NCI-H1436 treated with DMSO at 0.1 percent for 48 hours (cell line): ENCODE measurements at places on chromosomes 13 and 19.

- DNase-seq = no peak
These were observed 702 bp downstream of the PTH2 start for GRCh38 chr19:49422407-49423070.

DNA sequence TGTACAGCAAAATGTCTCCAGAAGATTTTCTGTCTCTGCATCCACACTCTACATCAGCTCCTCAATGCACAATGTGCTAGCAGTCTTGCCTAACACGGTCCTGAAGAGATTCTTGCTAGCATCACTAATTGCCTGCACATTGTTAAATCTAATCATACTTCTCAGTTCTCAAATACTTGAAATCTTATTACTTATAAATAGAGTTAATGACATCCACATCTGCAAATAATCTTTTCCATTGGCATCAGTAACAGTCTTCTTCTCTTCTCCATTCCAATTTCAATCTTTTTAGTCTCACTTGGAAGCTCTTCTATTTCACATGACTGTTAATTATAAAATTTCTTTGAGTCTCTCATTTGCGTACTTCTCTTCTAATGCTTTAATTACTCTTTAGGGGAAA, 630.5 kb upstream of the SLITRK6 start:
- no peak for DNase-seq

- DNase-seq = no peak
These were observed 370.2 kb downstream of the KCTD12 start for GRCh38 chr13:76516013-76516412.

- no peak for DNase-seq
These were observed 610 bp downstream of the ZNF791 start for GRCh38 chr19:12611361-12611699.

DNA sequence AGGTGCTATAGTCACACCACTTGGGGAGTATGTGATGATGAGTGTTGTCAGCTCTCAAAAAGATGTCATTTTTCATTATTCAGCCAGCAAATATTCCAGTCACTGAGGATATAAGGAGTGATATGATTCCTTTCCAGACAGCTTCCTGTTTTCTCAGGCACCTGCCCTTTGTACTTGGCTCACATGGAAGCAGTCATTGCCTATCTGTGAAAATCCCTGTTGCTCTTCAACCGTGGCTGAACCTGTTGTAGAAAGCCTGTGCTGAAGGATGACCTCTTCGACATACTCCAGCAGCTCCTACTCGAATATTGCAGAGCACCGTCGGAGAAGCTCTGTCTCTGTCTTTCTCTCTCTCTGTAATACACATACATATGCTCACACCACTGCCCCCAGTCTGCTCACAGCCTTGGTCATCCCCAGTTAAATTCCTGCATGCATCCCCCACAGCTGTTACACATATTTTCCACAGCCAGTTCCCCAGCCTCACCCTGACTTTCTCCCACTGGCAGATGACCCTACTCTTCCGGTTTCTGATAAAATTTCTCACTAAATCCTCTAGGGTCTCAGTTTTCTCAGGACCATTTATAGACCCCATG, 204.2 kb upstream of the ARGLU1 start:
- no peak for DNase-seq

DNA sequence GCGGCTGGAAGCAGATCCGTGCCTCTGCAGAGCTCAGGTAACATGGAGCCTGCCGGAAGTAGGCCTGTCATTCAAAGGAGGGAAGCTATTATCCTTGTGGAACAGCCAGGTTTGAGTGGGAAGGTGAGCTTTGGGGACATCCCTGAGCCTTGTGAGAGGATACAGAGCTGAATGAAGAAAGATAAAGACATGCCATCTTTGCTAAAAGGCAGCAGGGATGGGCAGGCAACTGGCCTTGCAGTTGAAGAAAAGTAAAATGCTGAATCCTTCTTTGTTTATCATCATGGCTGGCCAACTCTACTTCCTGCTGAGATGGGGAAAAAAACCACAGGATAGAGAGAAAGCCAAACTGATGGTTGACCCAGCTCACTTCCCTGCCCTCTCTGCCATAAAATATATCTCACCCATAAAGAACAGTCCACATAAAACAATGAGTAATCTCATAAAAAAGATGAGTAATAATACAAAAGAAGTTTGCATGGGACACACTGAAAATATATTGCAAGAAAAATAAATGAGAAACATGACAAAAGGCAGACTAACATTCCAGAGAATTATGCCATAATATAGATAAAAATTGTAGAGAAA, 226.3 kb downstream of the DLEU7 start:
- DNase-seq = no peak

DNA sequence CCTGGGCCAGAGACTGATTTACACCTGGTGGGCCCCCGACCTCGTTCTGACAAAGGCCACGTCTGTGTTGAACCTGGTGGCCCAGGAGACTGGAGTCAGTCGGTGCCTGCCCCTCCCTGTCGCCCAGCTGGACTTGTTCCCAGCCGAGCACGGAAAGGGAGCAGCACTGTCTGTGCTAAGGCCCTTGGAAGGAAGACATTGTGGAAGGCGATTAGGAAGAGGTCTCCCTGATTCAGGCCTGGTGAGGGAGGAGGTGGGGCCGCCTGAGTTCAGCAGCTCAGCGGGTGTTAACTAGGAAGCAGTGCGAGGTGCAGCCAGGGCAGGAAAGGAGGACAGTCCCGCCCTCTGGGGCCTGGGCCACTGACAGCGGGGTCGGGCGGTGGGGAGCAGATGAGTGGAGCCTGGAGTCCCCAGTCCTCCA, 64.7 kb downstream of the GPR12 start:
- no peak for DNase-seq
